Hypothalamus (tissue), 51 donors: ENCODE measurements at places on chromosomes 16 and 17.

GRCh38 chr17:32490101-32490482 is 3.3 kb downstream of the CDK5R1 start:
- DNase-seq, result no peak

DNA sequence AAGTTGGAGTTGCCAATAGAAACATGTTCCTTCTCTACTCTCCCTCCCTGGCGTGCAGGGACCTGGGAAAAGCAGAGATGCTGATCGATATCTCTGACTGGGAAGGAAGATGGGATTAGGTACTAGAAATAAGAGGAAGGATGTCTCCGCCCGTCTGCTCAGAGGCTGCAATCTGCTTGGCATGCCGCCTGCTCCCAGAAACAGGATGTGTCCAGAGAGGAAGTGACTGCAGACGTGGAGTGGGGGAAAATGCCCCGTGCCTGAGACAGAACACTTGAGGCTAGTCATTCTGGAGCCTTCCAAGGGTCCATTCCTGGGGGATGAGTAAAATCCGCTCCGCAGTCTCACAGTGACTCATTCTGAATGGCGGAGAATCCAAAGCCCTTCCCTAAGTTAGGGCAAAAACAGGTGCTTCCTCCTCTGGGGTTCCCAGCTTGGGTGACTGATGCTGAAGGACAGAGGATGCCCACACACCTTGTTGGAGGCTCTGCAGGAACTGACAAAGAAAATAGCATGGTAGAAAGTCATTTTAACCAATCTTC is 45.0 kb upstream of the SMURF2 start:
- DNase-seq, result peak; percentile 16

- no peak for DNase-seq
Observed at GRCh38 chr17:6279659-6280058, 155.3 kb downstream of the AIPL1 start.

DNA sequence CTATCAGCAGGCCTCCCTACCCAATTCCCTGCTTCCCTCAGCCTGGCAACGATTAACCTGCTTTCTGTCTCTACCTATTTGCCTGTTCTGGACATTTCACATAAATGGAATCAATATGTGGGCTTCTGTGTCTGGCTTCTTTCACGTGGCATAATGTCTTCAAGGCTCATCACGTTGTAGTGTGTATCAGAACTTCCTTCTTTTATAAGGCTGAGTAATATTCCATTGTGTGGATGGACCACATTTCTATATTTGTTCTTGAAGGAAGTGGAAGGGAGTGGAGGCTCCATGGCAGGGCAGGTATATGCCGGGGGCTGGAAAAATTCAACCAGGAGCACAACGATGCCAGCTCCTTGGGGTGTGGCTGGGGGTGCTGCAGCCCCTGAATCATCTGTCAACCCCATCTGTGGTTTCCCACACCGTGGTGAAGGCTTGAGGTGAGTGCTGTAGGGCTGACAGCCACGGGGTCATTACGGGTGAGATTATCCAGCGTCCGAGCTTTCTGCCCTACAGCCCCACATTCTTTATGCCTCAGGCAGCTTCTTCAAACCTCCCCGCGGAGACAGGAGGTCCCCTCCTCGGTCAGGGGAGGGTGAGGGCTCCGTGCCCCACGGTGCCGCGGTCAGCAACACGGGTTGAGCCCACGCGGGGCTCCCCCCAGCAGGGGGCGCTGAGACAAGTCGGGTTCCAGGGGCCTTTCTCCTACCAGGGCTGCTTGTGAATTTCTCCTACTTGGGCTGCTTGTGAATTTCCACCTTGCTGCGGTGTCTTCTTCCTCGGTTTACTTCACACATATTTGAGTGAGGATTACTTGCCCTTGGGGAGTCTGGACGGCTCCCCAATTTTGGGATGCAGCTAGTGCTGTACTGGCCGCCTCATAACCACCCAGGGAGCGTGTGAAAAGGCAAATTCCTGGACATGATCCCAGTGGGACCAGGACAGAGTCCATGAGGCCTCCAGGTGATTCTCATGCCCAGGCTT is 18.3 kb upstream of the WFIKKN2 start:
- peak; percentile 30 for DNase-seq

DNA sequence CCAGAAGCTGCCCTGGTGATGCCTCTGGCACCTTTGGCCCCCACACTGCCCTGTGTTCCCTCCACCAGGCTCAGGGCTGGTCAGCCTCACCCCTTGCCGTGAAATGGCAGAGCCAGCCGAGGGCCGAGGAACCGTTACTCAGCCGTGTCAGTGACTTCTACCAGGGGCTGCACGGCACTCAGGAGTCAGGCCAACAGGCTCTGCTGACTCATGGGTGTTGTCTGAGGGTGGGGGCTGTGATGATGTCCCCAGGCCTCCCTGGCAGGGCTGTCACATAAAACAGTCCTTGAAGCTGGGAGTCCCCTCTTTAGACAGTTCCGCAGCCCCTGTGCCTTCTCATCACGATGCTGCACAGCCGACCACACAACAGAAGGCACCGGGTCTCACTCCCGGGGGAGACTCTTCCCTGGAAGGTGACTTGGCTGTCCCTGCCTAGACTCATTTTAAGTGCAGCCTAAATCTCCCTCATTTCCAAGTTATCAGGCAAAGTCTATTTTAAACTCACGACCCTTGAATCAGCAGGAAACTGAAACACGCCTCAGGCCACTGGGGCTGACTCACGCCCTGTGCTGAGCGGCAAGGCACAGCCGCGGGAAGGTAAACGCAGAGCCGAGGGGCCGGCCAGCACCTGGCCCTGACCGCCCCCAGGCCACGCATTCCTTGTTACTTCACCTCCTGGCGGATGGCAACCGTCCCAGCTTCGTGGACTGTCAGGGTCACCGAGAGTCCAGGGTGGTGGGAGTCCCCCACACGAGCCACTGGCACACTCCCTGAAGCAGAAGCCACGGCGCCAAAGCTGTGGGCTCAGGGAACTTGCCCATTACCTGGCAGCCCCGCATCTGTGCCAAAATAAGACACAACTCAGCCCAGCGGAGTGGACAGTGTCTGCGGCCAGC is 102.6 kb downstream of the ZNF778 start:
- DNase-seq, result no peak

GRCh38 chr17:82228842-82229697 is at the start of gene SLC16A3:
SLC16A3 (plus strand) TSS chr17:82229042; CDS start chr17:82236009, 6,967 bp downstream.
- peak; percentile 29 for DNase-seq

GRCh38 chr17:56497132-56497531 is 96.4 kb upstream of the NOG start:
- DNase-seq, result no peak

GRCh38 chr16:83685615-83686165 is 122.1 kb upstream of the HSBP1 start:
- DNase-seq, result no peak

GRCh38 chr17:7767405-7768021 is 50.0 kb downstream of the DNAH2 start:
- no peak for DNase-seq

- no peak for DNase-seq
Observed at GRCh38 chr16:4902038-4902437, 34.9 kb downstream of the PPL start.

GRCh38 chr17:50076591-50077235 is 18.4 kb upstream of the PDK2 start:
- DNase-seq, result no peak

DNA sequence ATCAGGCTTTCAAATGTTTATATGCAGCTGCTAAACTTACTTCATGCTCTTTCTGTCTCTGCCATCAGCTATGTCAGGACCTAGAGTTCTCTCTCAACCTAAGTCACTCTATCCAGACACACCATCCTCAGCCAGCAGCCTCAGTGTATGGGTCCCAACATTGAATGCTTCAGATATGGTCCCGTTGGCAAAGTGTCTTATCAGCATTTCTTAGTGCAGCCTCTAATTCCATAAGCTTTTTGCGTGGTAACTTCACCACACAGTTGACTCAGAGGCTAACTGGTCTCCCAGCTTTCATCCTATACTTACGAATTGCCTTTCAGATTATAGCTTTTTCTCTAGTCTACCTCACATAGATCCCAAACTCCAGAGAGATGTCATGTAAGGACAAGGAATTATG is 402.9 kb upstream of the EEF2KMT start:
- no peak for DNase-seq

DNA sequence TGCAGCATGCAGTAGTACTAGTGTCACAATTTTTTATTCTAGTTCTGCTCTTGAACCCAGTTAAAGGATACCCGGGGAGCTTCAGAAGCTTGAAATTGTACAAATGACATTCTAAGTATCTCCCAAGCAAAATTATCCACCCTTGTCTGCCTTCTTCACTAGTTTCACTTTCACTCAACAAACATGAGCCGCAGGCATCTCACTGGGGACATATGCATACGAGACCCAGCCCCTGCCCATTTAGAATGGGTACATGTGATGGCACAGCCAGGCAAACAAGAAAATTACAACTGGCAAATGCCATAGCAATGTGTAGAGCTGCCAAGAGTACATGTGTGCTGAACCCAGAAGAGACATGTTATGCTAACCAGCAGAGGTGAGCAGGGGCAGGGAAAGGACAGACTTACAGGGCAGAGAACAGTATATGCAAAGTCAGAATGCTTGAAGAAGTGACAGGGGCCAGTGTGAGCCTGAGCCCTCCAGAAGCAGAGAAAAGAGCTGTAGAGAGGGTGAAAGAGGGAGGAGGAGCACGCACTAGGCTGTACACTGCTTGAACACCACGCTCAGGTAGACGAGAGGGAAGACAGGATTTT is 8.3 kb downstream of the GINS2 start:
- no peak for DNase-seq

GRCh38 chr17:2611627-2612026 is 18.2 kb downstream of the PAFAH1B1 start:
- DNase-seq, result no peak

GRCh38 chr16:67992661-67993206 is 6.5 kb downstream of the DPEP2 start:
- DNase-seq, result no peak

- DNase-seq, result peak; percentile 44
Observed at GRCh38 chr16:4293822-4294457, 21.1 kb upstream of the TFAP4 start.

GRCh38 chr16:75250809-75251279 is 580 bp downstream of the BCAR1 start:
- no peak for DNase-seq

- DNase-seq, result no peak
Observed at GRCh38 chr16:27491894-27492587, 57.7 kb downstream of the GTF3C1 start.

DNA sequence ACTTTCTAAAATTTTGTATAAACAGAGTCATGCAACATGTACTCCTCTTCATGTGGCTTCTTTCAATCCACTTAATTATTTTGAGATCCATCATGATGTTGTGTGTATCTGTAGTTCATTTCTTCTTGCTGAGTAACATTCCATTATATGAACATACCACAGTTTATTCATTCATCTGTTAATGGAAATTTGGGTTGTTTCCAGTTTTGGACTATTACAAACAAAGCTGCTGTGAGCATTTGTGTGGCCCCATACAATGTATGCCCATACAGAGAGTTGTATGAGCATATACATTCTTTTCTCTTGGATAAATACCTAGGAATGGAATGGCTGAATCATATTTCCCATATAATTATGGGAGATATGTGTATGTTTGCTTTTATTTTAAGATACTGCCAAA is 85.6 kb downstream of the CLEC16A start:
- DNase-seq, result no peak

GRCh38 chr17:57640079-57640478 is 105.0 kb downstream of the CCDC182 start:
- no peak for DNase-seq

DNA sequence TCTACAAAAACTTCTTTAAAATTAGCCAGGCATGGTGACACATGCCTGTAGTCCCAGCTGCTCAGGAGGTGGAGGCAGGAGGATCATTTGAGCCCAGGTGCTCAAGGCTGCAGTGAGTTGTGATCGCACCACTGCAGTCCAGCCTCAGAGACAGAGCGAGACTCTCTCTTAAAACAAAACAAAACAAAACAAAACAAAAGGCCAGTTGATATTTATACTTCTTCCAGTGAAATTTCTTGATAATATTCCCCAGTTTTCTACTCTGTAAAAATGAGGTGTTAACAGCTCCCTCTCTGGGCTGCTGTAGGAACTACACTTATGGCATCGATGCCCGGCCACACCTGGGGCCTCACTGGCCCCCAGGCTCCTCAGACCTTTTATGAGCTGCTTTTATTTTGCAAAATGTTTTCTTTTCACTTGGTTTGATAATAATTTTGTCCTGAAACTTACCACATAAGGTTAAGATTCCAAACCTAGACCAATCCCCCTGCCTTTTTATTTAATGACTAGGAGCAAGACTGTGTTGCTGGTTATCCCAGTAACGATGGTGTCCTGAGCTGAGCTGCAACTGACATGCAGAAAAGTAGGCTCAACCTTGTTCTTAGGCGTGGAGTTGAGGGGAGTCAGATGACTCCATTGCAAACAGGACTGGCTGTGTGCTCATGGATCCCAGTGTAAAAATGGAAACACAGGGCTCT is 17.6 kb downstream of the MAPK8IP3 start:
- no peak for DNase-seq

DNA sequence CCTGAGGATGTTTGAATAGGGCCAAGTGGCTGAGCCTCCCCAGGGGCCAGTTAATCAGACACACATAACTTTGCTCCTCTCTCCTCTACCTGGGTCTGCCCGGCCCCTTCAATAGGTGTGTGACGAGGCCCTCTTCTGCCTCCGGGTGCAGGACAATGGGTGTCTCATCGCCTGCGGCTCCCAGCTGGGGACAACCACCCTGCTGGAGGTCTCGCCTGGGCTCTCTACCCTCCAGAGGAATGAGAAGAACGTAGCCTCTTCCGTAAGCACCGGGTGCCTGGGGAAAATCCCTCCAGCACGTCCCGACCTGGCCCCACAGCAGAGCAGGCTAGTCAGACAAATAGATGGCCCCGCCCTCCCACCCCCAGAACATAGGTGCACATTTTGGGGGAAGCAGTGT is 16.1 kb upstream of the KIF19 start:
- DNase-seq, result no peak

DNA sequence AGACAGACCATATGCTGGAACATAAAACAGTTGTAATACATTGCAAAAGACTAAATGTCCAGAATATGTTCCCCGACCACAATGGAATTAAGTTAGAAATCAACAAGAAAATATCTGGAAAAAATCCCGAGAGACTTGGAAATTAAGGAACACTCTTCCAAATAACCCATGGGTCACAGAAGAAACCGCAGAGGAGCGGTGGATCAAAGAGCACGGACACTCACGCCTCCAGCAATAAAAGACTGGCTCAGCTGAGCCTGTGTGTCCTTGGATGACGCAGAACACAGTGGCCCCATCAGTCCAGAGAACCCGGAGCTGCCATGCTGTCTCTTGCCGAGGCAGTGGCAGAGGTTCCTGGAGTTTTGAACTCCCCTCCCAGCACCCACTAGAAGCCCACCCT is 30.9 kb upstream of the FOXF1 start:
- DNase-seq, result no peak

DNA sequence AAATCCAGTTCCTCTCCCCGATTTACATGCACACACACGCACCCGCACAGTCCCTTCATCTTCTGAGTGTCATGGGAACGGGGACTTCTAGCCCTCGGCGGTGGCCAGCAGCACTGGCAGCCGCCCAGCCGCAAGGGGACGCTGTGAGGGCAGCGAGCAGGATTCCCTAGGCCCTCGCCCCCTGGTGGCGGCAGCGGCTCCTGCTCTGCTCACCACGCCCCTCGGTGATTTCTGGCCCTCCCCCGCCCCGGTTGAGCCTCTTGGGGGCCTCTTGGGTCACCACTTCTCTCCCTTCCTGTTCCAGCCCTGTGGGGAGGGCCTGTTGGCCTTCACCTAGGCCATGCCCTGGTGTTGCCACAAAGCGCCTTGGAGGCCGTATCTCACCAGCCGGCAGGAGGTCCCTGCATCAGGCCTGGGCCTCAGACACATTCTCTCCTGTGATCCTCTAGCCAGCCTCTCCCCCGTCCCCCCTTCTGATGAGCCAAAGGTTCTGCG is 75.2 kb upstream of the KSR1 start:
- DNase-seq, result peak; percentile 16
